ENCODE measurements at places on chromosomes 2 and 18.

DNA sequence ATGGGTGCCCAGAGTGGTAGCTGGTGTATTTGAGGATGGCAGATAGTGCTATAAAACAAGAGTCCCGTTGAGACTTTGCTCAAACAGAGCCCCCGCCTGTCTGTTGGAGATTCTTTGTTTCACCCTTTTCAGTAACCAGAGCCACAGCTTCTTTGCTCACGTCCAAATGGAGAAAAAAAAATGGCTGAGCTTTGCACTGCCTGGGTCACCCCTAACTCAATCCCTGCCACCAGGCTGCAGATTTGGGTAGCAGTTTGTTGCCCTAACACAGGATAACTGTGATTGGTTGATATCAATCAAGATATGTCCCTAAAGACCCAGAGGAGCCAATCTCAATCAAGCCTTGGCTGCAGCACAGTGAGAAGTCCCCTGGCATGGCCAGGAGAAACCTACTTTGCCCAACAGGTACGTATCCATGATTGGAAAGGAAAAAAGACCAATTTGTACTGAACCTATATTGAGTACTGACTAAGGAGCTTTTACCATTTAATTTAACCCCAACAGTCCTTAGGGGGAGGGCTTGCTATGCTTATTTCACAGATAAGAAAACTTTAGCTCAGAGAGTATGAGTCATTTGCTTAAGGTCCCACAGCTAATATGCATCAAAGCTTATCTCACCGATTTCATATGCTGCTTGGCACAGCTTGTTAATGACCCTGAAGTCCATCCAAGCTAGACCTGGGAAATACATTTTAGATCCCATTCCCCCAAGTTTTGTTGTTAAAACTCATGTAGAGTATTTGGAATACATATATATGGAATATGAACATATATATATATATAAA lies 72.0 kb upstream of the SH3BP4 start:
- DNase-seq: peak; percentile 76

- DNase-seq: no peak
Measured at GRCh38 chr18:4597301-4597700, 142.2 kb upstream of the DLGAP1 start.

- no peak for DNase-seq
Measured at GRCh38 chr2:129483366-129483765, 496.1 kb upstream of the RAB6C start.

GRCh38 chr18:46587600-46587999 lies 69.4 kb downstream of the LOXHD1 start:
- no peak for DNase-seq

GRCh38 chr2:27583390-27583915 lies 611 bp downstream of the ZNF512 start:
- DNase-seq: peak; percentile 32

GRCh38 chr2:216486708-216487107 lies 11.9 kb upstream of the RPL37A start:
- no peak for DNase-seq

DNA sequence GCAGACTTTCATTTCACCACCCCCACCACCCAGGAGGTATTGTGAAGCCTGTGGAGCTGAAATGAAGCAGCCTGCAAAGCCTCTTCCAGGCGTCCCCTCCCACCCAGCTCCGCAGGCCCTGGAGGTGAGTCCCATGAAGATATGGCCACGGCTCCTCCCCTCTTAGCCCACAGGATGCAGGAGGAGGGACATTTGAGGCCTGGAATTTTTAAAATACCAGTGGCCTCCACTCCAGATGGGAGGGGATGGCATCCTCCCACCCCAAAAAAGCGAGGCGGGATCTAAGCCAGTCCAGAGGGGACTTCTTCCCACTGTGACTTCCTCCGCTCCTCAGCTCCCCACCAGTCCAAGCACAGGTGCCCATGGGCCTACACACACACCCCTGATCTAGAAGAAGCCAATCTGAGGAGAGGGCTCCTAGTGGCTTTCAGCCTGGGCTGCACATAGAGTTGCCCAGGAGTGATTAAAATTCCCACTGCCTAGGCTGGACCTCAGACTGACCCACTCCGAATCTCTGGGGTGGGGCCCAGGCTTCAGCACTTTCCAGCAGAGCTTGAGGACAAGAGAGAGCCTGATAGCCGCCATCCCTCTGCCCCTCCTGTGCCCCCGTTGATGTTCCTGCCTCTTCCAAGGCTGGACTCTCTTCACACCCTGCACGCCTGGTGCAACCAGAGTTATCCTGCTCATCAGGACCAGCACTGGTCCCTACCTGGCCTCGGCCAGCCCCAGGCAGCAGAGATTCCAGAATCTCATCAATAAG lies 206.9 kb downstream of the TNS1 start:
- no peak for DNase-seq

Data from ELR (cell line).